Activated T-cell treated with anti-CD3 and anti-CD28 coated beads for 24 hours (primary cell): ENCODE measurements at places on chromosomes 6 and 20.
A peak's percentile ranks its signal among the peaks of the same experiment; 100 is the strongest.

- no peak for DNase-seq
Observed at GRCh38 chr6:135932651-135933050, 81.2 kb downstream of the PDE7B start.

DNA sequence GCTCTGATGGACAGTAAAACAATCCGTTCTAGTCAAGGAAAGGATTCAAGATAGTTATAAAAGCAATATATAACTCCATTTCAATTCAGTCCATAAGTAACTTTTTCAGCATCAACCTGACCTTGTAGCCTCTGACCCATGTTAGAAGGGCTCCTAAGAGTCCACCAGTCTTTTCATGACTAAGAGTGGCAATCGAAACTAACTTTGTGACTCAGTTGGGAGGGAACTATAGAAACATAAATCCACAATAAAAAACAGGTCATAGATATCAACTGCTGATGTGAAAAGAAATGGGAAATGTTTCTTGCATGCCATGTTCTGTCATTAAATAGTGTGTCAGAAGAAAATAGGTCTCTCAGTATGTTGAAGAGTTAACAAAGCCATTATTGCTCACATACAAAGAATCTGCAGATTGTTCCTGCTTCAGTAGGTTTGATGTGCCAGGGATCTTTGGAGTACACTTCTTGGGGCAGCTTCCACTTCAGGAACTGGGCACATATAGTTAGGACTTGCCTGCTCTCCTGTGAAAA lies 16.2 kb upstream of the RBL1 start:
- no peak for DNase-seq

- DNase-seq: no peak
Observed at GRCh38 chr6:153781306-153781705, 257.7 kb upstream of the OPRM1 start.

DNA sequence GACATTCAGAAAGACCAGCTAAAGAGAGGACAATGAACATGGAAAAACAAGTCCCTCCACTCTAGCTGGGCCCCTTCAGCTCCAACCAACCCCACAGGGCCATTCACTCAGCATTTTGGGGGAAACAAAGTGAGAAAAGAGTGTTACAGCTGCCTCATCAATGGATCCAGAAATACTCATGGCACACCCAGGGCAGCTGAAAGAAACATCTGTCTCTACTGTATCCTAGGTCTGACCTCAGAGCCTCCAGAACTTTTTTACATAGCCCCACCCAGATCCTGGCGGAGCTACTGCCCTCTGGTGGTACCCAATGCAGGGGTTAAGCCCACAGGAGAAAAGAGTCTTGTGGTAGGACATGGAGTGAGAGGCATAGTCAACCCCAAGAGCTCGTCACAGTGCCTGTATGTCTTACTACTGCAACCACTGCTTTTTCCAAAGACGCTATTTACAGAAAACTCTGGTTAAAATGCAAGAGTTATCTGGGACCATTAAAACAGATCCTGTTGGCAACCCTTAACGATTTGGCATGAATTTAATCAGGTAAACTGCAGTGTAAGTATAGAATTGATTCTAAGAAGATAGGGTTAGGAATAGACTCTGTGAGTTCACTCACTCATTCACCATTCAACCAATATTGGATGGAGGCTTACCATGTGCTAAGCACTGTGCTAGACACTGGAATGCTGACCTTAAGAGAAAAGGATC lies 37.4 kb upstream of the FAM83C start:
- DNase-seq: peak; percentile 37

- DNase-seq: no peak
Observed at GRCh38 chr20:57475388-57476083, 49.4 kb downstream of the CTCFL start.

- peak; percentile 16 for DNase-seq
Observed at GRCh38 chr6:144284783-144285547, at the start of gene UTRN. Gene UTRN (plus strand): TSS chr6:144285335. CDS start chr6:144291829, 6,494 bp downstream.

- DNase-seq: no peak
Observed at GRCh38 chr6:134010974-134011373, 41.5 kb downstream of the SLC2A12 start.

DNA sequence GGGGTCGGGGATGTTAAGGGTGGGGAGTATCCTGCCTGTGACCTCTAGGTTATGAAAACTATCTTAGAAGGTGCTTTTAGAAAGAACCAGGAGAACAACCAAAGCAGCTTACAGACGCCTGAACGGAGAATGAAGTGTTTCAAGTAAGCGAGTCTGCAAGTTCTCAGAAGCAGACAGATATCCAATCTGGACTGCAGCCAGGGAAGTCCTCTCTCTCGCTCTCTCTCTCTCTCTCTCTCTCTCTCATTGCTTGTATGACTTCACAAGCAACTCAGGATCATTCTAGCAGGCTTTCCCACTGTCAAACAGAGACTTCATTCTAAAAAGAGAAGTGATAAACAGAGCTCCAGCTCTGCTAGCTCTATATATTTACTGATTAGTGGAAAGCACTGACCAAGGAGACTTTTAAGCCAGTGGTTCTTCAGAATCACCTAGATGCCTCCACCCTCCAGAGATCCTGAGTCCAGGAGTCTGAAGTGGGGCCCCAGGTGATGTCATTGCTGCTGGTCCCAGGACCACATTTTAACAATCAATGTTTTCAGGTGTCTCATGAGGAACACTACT lies 6.0 kb downstream of the TCF21 start:
- no peak for DNase-seq

DNA sequence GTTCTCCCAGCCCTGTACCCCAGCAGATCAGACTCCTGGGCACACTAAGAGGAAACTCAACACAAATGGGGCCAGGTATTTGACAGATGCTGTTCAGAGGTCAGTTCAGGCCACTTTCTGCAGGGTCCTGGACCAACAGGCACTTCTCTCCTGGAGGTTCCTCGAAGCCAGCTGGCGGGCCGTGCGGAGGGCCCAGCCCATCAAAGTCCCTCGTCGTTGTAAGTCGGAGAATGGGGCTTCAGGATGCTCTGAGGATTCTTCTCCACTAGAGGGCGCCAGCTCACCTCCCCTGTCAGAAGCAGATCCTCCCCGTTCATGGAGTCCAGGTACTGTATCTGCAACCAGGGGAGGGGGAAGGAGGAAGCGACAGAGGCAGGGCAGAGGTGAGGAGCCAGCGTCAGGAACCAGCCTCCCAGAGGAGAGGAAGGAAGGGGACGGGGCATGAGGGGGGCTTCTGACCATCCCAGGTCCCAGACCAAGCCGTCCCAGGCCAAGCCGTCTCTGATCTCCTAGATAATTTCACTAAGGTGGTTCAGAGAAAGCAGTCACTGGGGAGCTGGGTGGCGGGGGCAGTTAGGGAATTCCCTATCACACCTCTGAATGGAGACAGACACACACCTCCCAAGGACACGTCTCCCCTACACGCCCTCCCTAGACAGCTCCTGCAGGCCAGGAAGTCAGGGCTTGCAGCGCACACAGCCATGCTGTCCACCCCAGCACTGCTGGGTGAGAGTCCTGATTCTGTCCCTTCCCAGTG lies 11.7 kb upstream of the FAM83C start:
- peak; percentile 84 for DNase-seq

GRCh38 chr6:31328355-31328960 lies 28.5 kb downstream of the HLA-B start:
- no peak for DNase-seq

GRCh38 chr6:122869437-122870024 lies 80.5 kb downstream of the SMPDL3A start:
- DNase-seq: no peak

- no peak for DNase-seq
Observed at GRCh38 chr20:37262505-37262904, 891 bp upstream of the GHRH start.

DNA sequence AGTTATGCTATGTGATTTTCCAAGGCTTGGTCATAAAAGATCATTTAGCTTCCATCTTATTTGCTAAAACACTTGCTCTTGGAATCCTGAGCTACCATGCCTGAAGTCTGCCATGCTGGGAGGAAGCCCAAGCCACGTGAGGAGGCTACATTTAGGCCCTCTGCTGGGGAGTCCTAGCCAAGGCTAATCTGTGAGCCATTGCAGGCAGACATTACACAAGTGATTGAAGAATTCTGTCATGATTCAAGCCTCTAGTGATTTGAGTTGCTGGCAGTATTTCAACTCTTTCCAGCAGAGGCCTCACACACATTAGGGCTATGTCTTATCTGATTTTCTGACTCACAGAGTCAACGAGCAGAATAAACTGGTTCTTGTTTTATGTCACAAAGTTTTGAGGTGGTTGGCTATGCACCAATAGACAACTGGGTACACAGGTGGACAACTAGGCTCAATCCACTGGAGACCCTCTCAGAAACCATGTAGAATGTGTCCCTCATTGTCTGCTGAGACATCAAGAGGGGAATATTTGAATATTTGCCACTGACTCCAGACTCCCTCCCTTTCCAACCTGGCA lies 227.2 kb upstream of the SULF2 start:
- no peak for DNase-seq

DNA sequence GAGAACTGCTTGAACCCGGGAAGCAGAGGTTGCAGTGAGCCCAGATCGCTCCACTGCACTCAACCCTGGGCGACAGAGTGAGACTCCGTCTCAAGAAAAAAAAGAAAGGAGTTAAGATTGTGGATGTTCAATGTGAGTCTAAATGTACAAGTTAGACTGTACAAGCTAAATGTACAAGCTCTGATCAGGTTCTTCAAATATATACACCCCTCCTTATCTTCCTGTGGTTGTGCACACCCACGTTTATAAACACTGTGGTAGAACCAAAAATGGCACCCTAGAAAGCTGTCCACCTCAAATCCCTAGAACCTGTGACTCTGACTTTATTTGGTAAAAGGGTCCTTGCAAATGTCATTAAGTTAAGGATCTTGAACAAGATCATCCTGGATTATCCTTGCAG lies 11.2 kb upstream of the RANBP9 start:
- DNase-seq: no peak

DNA sequence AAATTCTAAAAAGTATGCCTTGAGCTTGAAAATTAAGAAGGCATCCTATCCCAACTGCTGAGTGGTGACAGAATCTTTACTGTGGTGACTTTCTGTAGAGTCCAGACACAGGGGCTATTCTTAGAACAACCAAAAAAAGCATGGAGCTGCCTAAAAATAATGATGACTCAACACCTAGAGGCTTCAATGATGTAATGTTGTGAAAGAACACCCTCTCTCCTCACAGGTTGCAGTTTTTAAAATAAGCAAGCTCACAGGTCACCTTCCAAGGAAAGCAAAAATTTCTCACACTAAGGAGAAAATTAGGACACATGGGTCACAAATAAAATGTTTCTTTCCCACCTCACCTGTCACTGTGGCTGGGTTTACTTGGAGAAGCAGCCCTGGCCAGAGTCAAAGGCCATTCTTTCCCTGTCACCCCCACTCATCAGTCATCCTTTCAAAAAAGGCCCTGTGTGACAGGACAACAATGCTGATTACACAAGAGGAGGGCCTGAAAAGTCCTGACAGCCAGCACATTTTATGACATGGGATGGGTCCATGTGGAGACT lies 53.5 kb downstream of the RCAN2 start:
- no peak for DNase-seq
